ENCODE measurements at places on chromosomes 5 and 9.

DNA sequence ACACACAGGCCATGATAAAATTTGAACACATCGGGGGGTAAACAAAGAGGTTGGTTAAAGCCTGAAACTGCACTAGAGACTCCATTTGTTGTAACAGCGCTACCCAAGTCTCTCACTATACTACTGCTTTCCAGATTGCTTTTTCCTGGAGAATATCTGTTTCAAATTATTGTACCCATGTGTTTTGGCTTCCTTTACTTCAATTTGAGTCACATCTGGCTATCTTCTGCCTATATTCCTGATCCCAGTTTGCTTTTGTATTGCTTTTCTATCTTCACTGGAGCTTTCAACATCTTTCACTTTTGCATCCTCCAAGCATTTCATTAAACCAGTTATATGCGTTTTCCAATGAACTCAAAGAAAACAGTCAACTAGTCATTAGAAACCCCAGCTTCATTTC, 404.7 kb downstream of the MLLT3 start:
- no peak for DNase-seq

- no peak for DNase-seq
Measured at GRCh38 chr9:129432297-129433154, 188.4 kb downstream of the C9orf50 start.

- no peak for DNase-seq
Measured at GRCh38 chr5:30846171-30846570, 347.3 kb upstream of the CDH6 start.

GRCh38 chr5:157568222-157568621, 7.4 kb downstream of the ADAM19 start:
- DNase-seq = no peak

DNA sequence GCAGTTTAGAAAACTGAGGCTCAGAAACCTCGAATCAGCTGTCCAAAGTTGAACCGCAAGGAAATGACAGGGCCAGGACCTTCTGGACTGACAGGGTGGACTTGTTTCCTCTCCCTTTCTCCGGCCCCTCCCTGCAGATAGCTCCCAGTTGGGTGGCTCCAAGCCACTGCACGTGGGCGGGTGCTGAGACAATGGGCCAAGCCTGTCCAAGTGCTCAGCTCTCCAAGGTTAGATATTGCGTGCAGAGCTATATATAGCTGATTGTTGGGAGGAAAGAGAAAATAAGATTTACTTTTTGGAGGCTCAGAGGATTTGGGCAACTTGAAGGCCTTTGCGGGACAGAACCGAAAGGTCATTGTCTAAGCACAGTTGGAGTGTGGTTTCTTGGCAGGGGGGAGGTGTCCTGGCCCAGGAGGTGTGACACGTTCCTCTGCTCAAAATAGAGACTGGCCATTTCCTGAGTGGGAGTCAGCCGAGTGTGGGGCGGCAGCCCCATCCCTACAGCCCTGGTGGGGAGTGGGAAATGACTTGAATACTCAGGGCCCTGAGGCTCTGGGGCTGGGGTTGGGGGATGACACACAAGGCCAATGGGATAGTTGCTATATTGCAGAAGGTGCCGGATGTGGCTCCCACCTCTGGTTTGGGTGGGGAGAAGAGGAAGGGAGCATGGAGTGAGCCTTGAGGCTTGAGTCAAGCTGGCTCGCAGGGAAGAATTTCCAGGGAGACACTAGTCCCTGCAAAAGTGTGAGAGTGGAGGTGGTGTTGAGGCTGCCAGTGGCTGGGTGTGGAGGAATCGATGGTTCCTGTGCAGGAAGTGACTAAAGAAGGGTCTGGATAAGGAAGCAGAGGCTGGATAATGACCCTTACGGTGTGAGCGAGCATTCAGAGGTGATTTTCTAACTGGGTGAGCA, 44.4 kb upstream of the SMAD5 start:
- peak; percentile 44 for DNase-seq

DNA sequence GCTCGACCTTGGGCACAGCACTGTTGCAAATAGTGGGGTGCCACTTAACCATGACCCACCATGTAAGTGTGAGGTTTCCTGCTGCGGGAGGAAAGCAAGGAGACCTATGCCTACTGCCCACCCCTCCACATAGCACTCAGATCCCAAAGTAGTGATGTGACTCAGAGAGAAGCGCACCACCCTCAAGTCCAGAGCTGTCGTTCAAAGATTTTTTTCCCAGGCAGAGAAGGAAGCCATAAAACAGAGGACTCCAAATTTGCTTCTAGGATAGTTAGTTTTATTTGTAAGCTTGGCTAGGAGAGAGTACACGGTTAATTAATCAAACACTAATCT, 19.3 kb downstream of the UGT3A1 start:
- no peak for DNase-seq

DNA sequence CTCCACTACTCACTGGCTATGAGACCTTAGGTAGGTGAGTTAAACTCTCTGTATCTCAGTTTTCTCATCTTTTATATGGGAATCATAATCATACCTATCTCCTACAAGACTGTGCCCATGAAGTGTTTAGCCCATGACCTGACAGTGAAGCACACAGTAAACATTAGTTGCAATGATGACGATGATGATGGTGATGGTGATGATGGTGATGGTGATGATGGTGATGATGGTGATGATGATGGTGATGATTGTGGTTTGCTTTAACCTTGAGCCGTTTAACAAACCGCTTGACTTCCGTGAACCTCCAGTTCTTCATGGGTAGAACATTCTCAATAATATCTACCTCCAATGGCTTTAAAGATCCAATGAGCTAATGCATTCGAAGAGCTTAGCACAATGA, 220.2 kb upstream of the MVB12B start:
- DNase-seq = no peak

GRCh38 chr5:179606910-179607159, 16.6 kb downstream of the HNRNPH1 start:
- DNase-seq = no peak

All from stromal cell of bone marrow (primary cell).